Hepatocyte (in vitro differentiated cells): ENCODE measurements at places on chromosomes 16 and 17. TPM values are rescaled to one million over a fixed set of nuclear protein-coding genes. Genes with fewer than 3 reads are reported as not detected.

Gene PITPNM3
- polyA plus RNA-seq, result 2.0 and 2.1 TPM in 2 replicates

Gene SPATA32
- 0.19 and 0.31 TPM in 2 replicates for polyA plus RNA-seq

Gene CD300A
- 0.22 and 0.47 TPM in 2 replicates for polyA plus RNA-seq

Gene CDH1
- 105 and 131 TPM in 2 replicates for polyA plus RNA-seq

Gene CMTR2
- 9.4 and 11.4 TPM in 2 replicates for polyA plus RNA-seq

Gene MYH3
- polyA plus RNA-seq, result 1.9 and 3.5 TPM in 2 replicates

Gene SLFN14
- polyA plus RNA-seq, result not detected in 2 replicates

Gene MAP2K4
- 36.2 and 38.5 TPM in 2 replicates for polyA plus RNA-seq

Gene CIBAR2
- polyA plus RNA-seq, result not detected in 2 replicates

Gene CTF1
- 13.0 and 18.2 TPM in 2 replicates for polyA plus RNA-seq

Gene MYH2
- polyA plus RNA-seq, result not detected in 2 replicates

Gene SMIM36
- polyA plus RNA-seq, result not detected in 2 replicates

Gene JPH3
- 1.8 and 2.5 TPM in 2 replicates for polyA plus RNA-seq

Gene FAHD1
- polyA plus RNA-seq, result 59.4 and 76.6 TPM in 2 replicates

Gene KRT39
- not detected in 2 replicates for polyA plus RNA-seq

Gene CD68
- polyA plus RNA-seq, result 80.4 and 82.6 TPM in 2 replicates

Gene ERCC4
- polyA plus RNA-seq, result 11.3 and 19.3 TPM in 2 replicates

Gene NLRC3
- polyA plus RNA-seq, result 0.15 and 0.17 TPM in 2 replicates

Gene HSD17B2
- 63.5 and 91.1 TPM in 2 replicates for polyA plus RNA-seq
